ENCODE measurements at places on chromosomes 1 and 21.

- no peak for DNase-seq
Measured at GRCh38 chr1:175597969-175598765, 145.2 kb downstream of the TNR start.

DNA sequence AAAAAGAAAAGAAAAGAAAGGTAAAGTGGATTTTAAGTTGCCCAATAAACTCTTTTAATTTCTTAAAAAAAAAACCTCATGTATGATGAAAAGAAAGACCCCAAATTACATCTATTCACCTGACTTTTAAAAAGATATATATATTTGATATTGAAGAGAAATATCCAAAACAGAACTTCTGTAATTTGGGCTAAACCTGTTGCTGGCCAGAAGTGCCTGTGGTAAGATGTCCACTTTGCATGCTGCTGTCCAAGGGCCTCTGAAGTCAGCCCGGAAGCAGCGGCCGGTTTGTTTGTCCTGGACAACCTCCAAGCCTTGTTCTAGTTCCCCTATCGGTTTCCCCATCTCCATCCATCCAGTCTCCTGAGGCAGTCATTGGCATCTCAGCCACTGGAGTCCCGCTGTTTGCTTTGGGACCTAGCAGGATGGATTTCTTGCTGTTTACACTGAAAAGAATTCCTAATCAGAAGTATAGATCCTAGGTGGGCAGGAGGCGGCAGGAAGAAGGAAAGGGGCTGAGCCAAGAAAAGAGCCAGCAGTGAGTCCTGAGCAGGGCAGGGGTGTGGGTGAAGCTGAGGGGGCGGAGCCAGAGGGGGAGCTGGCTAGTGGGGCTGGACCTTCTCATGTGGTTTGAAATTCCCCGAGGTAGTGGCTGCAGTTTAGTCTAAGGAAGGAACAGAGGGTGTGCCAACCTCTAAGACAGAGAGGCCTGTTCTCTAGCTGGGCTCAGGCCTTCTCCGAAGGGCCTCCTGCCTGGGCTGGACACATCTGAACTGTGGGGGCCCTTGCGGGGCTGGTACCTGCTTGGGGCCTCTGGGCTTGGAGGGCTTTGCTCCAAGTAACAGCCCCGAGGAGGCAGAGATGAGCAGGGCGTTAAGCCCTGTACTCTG, 3.3 kb downstream of the NCMAP start:
- DNase-seq: no peak

GRCh38 chr1:248585266-248585665, 10.7 kb upstream of the OR2T34 start:
- DNase-seq: no peak

DNA sequence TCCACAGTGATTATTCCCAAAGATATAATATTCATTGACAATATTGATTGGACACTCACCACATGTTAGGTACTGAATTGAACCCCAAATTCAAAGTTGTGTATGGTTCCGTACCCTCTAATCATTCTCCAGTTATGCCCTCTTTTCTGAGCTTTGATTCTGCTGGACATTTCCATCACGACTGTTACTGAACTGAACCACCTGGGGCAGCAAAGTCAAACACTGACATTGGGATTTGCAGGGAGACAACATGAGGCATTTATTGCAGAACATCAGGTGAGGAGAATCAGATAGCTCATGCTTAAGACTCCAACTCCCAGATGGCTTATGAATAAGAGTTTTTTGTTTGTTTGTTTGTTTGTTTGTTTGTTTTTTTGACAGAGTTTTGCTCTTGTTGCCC, 420.9 kb downstream of the DISC1 start:
- DNase-seq: no peak

DNA sequence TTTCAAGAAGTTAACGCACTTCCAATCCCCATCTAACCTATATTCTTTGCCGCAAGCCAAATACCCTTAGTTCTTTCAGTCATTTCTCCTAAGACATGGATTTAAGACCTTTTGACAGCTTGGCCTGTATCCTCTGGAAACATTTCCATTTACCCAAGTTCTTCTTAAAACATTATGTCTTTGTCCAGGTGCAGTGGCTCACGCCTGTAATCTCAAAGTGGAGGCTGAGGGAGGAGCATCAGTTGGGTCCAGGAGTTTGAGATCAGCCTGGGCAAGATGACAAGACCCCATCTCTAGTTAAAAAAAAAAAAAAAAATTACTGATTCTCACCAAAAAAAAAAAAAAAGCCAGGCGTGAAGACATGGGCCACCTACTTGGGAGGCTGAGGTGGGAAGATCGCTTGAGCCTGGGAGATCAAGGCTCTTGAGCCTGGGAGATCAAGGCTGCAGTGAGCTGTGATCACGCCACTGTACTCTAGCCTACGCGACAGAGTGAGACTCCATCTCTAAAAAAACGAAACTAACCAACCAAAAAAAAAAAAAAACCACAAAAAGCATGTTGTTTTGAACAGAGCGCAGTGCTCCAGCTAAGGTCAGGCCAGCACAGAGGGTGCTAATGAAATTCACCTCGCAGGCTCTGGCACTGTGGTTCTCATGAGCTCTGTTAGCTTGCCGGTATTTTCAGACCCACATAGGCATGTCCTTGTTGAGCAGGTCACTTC, 36.0 kb downstream of the NUAK2 start:
- peak; percentile 72 for DNase-seq

GRCh38 chr1:61757950-61758349, 15.7 kb downstream of the PATJ start:
- no peak for DNase-seq

DNA sequence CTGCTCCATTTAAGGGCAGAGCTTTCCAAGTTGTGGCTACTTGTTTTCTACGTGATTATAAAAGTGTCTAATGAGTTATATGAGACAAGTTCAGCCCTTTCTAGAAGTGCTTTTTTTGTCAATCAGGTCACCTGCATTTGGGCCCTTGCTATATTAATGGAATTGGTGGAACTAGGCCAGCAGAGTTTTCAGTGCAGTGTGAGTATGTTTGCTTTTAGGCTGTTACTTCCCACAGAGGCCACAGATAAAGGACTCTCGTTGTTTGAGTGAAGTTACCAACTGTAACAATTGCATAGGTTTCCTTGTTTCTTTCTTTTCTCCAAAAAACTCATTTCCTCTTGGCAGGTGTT, 10.9 kb downstream of the SMAP2 start:
- DNase-seq: no peak

DNA sequence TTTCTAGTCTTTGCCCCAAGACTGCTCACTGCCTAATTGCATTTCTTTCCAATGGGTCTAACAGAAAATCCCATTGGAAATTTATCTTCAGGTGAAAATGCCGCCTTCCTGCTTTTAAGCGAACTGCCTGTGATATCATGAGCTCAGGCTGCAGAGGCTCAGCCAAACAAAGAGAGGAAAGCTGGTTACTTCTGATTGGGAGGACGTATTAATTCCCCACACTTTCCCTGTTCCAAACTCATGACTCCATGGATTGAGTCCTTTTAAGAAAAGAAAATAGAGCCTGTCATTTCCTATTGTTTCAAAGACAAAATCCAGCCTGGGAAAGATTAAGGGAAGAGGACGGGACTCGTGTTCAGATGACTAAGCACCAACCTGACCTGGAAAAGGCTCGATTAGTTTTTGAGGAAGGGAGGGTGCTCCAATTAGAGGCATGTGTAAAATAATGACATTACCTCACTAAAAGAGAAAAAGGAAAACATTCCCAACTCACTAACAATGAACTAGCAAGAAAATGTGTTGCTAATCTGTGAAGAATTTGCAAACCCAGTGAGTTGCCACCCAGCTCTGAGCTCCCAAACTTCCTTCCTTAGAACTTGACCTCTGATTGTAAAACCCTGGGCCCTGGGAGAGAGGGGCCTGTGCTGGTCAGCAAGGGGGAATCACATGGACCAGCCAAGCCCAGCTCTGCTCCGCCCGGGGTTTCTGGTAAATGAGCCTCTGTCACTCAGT, 61.2 kb downstream of the TCP10L start:
- no peak for DNase-seq

- DNase-seq: no peak
Measured at GRCh38 chr1:225517697-225518096, 89.9 kb upstream of the LBR start.

GRCh38 chr1:226973898-226974543, 33.9 kb downstream of the COQ8A start:
- DNase-seq: no peak

GRCh38 chr1:66779475-66780078, 21.5 kb downstream of the INSL5 start:
- no peak for DNase-seq
